ENCODE measurements at places on chromosomes 12 and 14.

- no peak for DNase-seq
Observed at GRCh38 chr12:96862326-96862725, 44.7 kb upstream of the NEDD1 start.

GRCh38 chr12:100698518-100698917, 96.1 kb upstream of the ANO4 start:
- no peak for DNase-seq

- DNase-seq: no peak
Observed at GRCh38 chr12:51687177-51687576, 96.1 kb downstream of the SCN8A start.

GRCh38 chr12:19208456-19208855, 78.9 kb downstream of the PLEKHA5 start:
- no peak for DNase-seq

DNA sequence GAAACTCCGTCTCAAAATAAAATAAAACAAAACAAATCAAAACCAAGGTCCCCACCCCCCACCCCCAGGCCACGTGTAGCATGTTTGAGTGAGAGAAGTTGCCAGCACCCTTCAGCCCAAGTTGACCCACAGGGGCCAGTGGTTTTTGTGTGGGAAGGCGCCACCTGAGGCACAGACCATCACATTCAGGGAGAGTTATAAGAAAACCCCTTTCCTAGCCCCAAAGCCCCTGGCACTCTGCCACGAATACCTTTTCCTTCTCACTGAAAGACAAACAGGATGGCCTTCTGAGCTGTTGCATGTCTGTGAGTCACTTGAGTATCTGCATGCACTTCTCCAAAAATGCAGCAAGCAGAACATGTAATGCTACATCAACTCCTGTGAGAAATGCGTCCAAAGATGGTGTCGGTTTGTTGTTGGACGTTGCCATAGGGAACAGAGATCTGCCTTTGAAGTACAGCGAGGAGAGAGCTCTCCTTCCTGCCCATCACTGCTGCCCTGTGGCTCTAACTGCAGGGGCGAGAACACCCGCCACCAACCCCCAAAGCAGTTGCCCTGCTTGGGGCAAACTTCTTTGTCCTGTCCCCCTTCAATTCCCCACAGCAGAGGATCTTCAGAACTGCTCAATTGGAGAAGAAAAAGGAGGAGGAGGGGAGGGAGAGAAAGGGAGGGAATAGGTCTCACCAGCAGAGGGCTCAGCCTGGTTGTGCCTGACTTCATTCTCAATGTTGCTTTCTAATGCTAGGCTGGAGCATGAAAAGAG, 2.7 kb upstream of the TRAF3 start:
- peak; percentile 89 for DNase-seq

GRCh38 chr12:106113042-106113441, 25.7 kb downstream of the NUAK1 start:
- no peak for DNase-seq

- no peak for DNase-seq
Observed at GRCh38 chr12:78181544-78182162, 351.0 kb downstream of the NAV3 start.

- DNase-seq: no peak
Observed at GRCh38 chr12:123752046-123752445, 10.1 kb upstream of the DNAH10 start.

GRCh38 chr12:51925346-51926063, 18.2 kb downstream of the ACVRL1 start:
- DNase-seq: no peak

- DNase-seq: no peak
Observed at GRCh38 chr12:121796855-121797751, 3.6 kb upstream of the RHOF start.

GRCh38 chr12:116282371-116283286, 5.1 kb upstream of the MED13L start:
- DNase-seq: no peak

DNA sequence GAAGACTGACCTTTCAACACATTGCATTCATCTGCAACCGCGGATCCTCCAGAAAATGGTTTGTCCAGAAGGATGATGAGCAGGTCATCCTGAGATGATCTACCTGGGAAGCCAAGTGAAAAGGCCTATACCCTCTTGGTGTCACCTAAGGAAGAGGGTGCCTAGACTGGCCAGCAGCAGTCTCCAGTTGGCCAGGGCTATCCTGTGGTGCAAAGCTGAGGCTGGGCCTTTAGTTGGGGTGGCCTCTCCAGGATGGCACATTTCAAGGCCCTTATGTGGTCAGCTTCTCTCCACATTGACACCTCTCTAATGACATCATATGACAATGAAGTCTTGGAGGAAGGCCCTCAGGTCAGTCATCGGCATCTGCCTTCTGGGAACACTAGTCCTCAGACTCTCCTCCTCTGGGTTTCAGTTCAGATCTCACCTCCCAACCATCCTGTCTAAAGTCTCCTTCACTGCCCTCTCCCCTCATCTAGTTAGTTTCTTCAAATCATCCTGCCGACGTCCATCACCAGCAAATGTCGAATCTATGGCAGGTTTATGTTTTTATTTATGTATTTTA, 3.3 kb upstream of the SLC22A17 start:
- DNase-seq: no peak

GRCh38 chr12:130655881-130656280, 60.2 kb downstream of the RIMBP2 start:
- DNase-seq: no peak

DNA sequence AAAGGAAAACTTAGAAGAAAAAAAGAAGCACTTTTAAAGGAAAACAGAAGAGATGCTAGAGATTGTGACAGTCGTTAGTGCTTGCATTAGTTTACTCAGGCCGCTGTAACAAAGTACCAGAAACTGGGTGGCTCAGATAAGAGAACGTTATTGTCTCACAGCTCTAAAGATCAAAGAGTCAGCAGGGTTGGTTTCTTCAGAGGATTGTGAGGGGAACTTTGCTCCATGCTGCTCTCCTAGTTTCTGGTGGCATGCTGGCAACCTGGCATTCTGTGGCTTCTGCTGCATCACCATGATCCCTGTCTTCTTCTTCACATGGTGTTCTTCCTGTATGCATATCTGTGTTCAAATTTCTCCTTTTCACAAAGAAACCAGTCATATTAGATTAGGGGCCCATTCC, 119.4 kb upstream of the PLEKHA5 start:
- DNase-seq: no peak

DNA sequence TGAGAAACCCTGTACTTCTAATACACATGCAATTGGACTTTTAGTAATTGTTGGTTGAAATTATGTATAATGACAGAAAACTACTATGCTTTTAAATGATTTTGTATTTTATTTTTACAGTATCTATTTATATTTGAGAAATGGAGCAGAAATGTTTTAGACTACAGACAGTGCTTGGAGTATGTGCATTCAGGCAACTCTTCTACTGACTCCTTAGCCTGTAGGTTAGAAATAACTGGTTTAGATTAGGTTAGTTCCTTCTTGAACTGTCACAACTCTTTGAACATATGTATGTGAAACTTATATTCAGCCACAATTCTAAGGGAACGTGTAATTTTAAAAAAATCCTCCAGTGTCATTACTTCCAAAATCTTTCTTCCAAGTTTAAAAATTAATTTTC, 1.7 kb downstream of the FGFR1OP2 start:
- no peak for DNase-seq

DNA sequence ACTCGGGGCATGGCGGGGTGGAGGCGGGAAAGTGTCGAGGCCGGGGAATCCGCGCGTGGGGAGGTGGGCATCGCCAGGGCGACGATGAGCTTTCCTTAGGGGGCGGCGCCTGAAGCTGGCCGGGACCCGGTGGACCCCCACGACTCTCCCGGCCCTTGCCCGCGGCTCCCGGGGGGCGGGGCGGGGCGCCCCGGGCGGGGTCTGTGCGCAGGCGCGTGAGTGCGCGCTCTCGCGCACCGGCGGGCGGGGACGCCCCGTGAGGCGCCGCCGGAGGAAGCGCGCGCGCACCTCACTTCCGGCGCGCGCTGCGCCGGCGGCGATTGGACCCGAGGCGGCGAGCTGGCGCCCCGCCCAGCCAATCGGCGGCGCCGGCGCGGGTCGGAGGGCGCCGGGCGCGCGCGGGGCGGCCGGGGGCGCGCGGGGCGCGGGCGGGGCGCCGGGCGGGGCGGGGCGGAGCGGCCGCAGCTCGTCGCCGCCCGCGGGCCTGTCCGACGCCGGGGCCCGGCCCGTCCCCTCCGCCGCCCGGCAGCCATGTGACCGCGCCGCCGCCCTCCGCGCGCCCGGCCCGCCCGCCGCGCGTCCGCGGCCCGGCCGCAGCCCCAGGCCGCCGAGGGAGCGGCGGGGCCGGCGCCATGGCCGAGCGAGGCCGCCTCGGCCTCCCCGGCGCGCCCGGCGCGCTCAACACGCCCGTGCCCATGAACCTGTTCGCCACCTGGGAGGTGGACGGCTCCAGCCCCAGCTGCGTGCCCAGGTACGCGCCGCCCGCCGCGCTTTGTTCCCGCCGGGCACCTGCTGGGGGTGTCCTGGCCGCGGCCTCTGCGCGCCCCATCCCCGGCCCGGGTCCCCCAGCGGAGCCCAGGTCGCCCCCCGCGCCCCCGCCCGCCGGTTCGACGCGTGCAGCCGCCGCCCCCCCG, at the start of gene PACS2:
TSS of gene PACS2 (plus strand) at position 462 of the 914 bp plus-strand sequence. CDS start at position 633, 171 bp downstream.
- DNase-seq: peak; percentile 100

- no peak for DNase-seq
Observed at GRCh38 chr12:58313091-58313855, 371.9 kb downstream of the ATP23 start.

- no peak for DNase-seq
Observed at GRCh38 chr12:96048393-96048969, 13.1 kb upstream of the LTA4H start.

DNA sequence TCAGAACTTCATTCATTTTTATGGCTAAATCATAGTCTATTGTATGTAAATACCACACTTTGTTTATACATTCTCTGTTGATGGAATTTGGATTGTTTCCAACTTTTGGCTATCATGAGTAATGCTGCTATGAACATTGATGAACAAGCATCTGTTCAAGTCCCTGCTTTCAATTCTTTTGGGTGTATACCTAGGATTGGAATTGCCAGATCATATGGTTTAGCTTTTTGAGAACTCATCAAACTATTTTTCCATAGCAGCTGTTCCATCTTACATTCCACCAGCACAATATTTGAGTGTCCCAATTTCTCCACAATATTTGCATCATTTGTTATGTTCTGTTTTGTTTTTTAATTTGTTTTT, 52.3 kb upstream of the CCND2 start:
- DNase-seq: no peak

GRCh38 chr12:9711664-9712063, 21.2 kb downstream of the CLECL1 start:
- DNase-seq: no peak

- DNase-seq: peak; percentile 34
Observed at GRCh38 chr12:49357103-49357678, 10.1 kb upstream of the SPATS2 start.

DNA sequence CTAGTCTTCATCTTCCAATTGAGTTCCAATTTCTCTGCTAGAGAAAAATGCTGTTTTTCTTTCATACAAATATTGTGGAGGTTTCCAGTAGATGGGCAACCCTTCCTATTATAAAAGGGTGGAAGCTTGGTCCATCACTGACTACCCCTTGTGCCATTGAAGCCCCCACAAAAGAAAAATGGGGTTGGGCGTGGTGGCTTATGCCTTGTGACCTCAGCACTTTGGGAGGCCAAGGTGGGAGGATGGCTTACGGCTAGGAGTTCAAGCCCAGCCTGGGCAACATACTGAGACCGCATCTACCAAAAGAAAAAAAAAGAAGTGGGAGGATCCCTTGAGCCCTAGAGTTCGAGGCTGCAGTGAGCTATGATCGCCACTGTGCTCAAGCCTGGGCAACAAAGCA, 22.8 kb downstream of the NCKAP5L start:
- DNase-seq: no peak

DNA sequence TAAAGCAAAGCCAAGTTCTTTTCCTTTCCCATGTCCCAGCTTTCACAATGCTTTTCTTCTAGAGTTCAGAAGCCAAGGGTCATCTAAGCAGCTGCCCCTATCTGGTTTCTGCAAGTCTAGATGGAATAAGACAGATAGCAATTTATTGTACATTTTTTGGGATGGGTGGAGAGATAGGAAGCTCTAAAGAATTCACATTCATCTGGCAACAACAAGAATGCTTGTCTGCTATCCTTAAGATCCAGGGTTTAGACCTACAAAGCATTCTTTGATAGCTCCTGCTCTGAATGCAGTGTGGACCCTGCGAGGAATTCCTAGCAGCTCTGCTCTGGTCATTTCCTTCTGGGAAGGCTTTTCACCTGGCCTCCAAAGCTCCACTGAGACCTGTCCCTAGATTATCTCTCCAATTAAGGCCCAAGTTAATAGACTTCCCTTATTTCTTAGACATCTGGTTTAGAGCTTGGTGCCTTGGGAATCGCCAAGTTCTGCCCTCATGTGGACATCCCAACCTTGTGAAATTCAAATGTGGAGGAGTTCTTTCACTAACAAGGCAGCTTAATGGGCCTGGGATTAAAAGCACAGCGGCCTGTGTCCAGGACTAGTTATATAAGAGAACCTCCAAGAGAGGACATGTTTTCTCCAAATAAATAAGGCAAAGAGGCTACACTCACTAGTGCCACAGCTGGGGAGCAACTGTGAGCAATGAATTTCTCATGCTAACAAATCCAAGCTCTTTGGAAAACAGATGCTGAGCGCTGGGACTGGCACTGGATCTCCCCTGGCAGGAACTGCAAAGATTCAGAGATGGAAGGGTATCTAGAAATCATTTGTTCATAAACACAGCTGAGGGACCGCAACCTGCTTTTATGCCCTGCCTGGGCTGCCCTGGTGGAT, 384.5 kb upstream of the DDHD1 start:
- DNase-seq: no peak

GRCh38 chr12:75389706-75390105, 1.2 kb upstream of the GLIPR1L2 start:
- DNase-seq: peak; percentile 7

- no peak for DNase-seq
Observed at GRCh38 chr12:105977652-105978051, 161.1 kb downstream of the NUAK1 start.

DNA sequence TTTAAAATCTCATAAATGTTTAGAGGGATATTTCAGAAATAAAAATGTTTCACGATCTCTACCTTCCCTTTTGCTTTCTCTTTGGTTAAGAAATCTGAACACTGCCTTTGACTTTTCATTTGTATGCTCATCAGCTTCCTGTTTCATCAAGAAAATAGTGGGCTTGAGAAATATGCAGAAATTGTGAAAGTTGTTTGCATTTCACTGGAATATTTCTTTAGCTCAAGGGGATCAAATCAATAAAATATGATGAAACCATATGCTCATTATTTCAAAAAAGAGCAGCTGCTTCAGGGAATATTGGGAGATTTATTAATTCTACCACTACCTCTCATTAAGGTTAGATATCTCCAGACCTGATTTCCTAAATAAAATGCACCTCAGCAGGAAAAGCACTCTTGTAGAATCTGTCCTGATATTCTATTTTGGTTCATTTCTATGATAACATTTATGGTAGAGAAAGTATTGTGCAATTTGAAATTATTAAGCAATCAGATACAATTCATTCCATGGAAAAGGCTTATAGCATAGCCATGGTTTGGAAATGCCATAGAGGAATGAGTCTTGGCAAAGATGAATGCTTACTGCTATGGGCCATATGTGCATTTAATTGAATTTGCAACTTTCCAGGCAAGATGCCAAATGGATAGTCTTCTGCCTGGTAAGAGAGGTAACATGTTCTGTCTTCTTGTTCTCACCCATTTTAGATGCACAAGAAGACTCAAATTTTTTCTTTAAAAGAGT, 212.6 kb upstream of the SLC16A7 start:
- DNase-seq: no peak

Measured in GM13977 (cell line).